ENCODE measurements at places on chromosomes 2 and 18. TPM values are rescaled to one million over a fixed set of nuclear protein-coding genes. Genes with fewer than 3 reads are reported as not detected.

DNA sequence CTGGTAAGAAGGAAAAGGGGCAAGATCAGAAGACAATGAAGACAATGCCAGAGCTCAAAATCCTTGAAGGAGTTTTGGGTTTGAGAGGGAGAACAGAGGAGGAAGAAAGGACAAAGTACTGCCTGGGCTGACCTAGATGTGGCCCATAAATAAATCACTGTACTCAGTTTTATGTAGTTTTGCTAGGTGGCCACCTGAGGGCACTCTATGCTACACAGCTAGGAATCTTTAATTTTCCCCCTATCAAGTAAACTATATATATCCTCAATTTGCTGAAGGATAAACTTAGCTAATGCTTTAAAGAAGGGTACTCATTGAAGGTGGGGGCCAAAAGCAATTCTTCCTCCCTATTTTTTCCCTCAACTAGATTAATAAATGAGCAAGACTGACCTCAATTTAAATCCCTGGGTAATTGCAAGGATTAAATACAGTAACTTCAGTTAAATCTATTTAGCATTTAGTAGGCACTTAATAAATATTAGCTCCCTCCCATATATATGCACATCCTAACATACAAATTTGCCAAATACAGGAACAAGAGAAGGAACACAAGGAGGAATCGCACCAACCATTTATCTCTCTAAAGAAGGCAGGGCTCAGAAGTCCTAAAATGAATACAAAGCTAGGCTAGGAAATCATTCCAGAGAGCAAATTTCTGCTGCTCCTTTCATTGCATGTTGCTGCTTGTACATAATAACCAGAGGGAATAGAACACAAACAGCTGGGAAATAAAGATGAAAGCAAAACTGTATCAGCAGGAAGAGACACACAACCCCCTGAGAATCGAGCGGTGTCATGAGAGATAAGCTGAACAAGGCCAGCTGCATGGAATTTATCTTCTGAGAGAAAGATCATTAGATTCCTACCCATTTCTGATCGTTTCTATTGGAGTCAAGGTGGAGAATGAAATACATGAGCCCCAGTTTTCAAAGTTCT is 540.1 kb downstream of the NRXN1 start:
- peak; percentile 6 for DNase-seq

- DNase-seq: no peak
Measured at GRCh38 chr2:188132385-188132784, 159.3 kb upstream of the GULP1 start.

- DNase-seq: no peak
Measured at GRCh38 chr18:26448714-26449159, 99.6 kb downstream of the KCTD1 start.

- no peak for DNase-seq
Measured at GRCh38 chr2:40746191-40746590, 294.3 kb upstream of the SLC8A1 start.

The SLC30A3 gene
- total RNA-seq: not detected

The OSBPL1A gene
- total RNA-seq: 9.6 TPM

The MC5R gene
- not detected for total RNA-seq

DNA sequence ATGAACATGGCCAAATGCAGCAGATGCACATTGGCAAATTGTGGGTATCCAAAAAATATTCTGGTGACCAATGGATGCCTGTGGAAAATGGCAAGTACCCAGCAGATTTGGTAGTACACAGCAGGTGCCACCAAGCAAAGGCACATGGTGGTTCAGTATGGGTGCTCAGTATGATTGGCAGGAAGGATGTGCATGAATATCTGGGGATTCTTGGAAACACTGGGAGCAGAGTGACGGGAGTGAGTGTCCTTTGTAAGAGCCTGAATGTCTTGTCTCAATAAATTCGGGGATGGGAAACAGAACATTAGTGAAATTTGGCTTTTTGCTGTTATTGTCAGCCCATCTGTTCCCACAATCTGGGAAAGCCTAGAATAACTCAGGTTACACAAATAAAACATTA is 36.8 kb upstream of the ACADL start:
- DNase-seq: no peak

DNA sequence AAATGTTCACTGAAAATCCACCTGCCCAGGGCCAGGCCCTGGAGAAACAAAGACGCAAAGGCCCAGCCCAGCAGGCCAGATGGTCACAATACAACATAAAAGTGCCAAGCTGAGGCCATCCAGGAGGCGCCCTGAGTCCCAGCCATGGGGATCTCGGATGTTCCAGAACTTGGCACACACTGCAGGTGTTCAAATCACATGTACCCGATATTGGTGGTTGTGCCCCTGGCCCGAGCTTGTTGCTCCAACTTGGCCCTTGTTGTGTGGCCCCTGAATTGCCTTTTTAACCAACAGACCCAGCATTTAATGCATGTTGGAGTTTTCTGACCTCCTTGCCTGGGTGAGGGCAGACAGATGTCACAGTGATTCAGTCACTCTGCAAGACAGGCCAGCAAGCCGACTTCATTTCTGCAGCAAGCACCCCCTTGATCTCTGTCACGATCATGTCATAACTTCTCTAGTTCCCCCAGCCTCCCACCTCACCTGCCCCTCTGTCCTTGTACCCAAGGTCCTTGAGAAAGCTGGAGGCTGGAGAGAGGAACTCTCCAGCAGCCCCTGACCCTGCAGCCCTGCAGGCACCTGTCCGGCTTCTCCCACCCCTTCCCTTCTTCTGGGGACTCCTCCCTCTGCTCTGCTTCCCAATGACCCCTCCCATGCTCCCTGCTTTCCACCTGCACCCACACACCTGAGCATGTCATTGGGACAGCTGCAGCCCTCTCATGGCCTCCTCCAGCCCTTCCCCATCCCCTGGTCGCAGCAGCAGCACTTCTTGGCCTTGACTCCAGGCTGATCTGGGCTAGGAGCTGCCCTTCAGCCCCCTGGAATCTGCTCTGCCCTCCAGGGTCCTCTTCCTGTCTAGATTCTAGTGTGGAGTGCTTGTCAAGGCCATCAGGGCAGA is 9.1 kb downstream of the NGEF start:
- no peak for DNase-seq

The KLHL29 gene
- total RNA-seq: 9.2 TPM

- DNase-seq: no peak
Measured at GRCh38 chr2:104758199-104758620, 95.7 kb upstream of the POU3F3 start.

DNA sequence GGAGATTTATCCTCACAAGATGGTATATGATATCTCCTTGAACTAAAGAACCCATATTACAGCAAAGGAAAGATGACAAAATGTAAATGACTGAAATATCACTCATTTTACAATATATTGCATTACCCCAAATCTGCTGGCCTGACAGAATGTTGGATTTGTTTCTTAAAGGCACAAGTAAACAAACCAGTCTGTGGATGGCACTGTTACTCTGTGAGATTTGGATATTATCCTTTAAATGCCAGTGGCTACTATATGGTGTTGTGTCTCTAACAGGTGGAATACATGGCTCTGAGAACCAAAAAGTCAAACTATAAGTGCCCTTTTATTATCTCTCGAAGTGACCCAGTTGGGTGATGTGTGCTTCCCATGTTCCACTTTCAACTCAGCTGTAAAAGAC is 125.7 kb downstream of the PDE1A start:
- DNase-seq: peak; percentile 29

The MYO7B gene
- total RNA-seq: 1.1 TPM

The DDX1 gene
- total RNA-seq: 110 TPM

The MEP1B gene
- not detected for total RNA-seq

The COL4A4 gene
- 0.08 TPM for total RNA-seq

- no peak for DNase-seq
Measured at GRCh38 chr2:72350852-72351251, 203.2 kb upstream of the CYP26B1 start.

DNA sequence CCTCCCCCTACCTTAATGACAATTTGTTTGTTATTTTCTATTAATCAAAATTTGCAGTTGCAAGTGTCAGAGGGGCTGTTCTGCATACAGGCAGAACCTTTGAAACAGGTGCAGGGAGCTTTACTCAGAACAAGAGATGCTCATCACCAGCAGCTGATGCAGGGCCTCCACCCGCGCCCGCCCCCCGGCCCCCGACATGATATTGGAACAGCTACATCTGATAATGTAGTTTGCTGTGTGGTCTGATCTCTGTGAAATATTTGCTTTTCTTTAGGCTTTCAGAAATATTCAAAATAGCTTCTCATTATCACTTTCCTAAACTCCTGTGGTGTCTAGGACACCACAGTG is 130.0 kb downstream of the PRKCE start:
- no peak for DNase-seq

DNA sequence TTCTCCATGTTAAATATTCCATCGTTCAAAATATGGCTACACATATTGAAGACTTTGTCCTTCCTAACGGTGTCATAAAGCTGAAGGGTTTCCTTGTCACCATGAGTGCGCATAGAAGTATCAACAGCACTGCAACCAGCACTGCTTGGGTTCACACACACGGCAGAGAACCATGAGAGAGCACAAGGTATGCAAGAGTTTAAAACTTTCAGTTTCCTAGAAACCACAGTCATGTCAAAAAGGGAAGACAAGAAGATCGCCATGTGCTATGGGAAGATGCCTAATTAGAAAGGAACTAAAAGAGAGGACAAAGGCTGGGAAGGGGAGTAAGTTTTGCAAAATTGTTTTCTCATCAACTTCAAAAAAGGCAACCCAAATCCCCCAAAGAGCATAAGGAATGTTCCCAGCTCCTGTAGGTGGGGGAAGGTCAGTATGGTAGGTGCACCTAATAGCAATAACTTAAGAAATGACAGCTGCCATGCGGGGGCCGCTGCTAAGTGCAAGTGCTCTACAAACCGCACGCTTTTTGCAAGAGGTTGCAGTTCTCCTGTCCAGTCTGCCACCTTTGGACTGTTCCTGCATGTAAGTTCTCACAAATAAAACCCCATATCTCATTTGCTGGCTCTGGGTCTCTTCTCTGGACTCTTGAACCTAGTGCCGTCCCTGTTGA is 136.8 kb downstream of the TMEM163 start:
- no peak for DNase-seq

The APLF gene
- 1.5 TPM for total RNA-seq

- DNase-seq: no peak
Measured at GRCh38 chr2:46775722-46776121, 139.9 kb downstream of the MCFD2 start.
